Fibroblast of skin of left quadriceps (primary cell): ENCODE measurements at places on chromosomes 4 and X.

- no peak for DNase-seq
Measured at GRCh38 chr4:141142423-141142822, 9.2 kb upstream of the RNF150 start.

DNA sequence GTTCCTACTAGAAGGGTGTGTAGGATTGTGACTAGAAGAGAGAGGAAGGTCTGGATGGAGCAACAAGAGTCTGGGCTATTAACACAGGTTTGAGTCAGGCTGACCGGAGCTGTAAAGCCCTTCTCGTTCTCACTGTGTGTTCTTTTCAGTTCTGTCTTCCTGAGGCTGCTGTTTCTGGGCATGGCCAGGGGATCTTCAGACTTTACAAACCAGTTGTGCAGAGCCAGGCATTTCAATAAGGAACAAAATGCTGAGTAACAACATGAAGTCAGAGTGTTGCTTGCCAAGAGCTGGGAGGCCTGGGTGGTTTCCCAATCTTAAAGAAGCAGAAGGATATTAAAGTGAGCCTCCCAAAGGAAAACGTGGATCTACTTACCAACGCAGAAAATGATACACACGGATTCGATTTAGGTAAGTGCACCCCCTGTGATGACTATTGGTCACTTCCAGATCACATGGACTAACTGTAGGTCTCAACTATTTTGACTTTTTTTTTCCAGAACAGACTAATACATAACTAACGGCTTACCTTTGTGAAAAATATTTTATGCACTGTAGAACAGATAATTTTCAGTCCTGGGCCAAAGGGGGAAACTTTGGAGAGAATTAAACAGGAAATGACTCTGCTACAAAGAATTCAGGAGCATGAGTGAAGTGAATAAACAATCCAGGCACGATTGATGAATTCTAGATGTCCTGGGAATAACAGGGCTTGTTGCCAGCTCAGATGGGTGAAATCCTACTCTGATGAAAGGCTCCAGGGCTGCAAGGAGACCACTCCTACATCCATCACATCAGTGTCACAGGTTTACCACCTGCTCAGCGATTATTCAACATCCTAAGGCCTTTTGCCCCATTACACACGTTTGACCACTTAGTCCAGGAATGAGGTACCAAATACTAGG, 94.5 kb downstream of the ANXA3 start:
- peak; percentile 95 for DNase-seq

DNA sequence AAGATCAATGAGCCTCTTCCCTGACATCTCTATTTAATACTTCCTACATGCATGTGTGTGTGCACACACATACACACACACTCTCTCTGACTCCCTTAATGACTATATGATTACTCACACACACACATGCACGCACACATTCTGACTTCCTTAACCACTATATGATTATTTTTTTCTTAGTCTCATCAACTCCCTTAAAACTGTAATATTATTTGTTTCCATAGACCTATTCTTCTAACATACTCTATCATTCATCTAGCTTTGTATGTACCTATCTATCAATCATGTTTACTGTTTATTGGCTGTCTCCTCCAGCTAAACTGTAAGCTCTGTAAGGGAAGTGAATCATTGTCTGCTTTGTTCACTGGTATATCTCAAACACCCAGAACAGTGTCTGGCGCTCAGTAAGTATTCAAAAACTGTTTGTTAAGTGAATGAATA, 236.6 kb downstream of the RASL11B start:
- DNase-seq, result peak; percentile 67

DNA sequence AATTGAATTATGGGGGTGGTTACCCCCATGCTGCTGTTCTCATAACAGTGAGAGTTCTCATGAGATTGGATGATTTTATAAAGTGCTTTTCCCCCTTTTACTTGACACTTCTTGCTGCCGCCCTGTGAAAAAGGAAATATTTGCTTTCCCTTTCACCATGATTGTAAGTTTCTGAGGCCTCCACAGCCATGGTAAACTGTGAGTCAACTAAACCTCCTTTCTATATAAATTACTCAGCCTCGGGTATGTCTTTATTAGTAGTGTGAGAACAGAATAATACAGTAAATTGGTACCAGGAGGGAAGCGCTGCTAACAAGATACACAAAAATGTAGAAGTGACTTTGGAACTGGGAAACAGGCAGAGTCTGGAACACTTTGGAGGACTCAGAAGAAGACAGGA, 1070.8 kb downstream of the FAM133A start:
- DNase-seq, result no peak

DNA sequence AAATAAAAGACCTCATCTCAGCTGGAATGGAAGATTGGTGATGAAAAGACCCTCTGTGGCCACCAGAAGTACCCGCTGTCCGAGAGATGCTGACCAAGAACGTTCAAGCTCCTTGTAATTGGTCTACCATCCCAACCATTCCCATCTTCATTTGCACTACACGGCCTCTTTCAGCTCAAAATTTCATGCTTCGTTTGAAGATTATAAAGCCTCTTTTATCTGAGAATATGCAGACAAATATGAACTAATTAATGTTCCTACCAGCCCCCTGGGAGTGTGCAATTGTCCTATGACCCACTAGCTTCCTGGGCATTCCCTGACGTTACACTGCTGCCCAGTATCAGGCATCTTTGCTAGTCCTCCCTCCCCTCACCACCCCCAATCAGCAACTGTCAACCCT, 583.7 kb downstream of the MID1IP1 start:
- no peak for DNase-seq

GRCh38 chrX:23726191-23726590, 16.9 kb downstream of the ACOT9 start:
- DNase-seq, result no peak

DNA sequence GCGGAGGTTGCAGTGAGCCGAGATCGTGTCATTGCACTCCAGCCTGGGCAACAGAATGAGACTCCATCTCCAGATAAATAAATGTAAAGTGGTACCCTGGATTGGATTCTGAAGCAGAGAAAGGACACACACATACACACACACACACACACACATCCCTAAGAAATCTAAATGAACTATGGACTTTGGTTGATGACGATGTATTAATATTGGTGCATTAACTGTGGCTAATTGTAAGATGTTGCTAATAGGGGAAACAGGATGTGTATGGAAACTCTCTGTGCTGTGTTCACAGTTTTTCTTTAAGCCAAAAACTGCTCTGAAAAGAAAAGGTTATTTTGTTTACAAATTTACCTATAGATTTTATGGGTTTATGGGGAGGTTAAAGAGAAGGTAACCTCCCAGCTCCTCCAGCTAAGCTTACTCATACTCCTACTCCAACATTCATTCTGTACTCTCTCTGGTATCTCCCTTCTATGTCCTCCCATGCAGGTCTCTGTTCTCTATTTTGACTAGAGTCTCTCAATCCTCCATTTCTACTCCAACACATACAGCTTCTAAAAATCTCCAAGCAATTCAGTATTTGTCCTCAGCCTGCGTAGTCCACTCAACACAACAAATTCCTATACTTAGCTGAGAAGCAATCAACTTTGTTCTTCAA, 46.5 kb upstream of the RELL1 start:
- no peak for DNase-seq

- no peak for DNase-seq
Measured at GRCh38 chr4:74330295-74330750, 22.1 kb downstream of the EPGN start.

- no peak for DNase-seq
Measured at GRCh38 chr4:140635606-140636005, 66.8 kb upstream of the UCP1 start.

DNA sequence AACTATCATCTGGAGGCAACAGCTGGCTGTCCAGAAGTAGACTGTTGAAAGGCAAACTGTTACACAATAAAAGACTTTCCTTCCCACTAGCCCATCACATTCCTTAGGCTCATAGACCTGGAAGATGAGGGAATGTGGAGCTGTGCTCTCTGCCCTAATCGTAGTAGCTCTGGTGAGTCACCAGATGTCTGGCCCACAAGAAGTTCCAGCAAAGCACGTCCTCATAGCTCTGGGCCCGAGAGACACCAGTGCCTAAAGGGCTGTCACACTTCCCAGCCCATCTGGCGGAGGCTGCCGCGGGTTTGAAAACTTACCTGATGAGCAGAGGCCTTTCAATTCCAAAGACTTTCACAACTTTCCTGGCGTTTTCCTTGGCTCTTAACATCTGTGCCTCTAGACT, 81.7 kb upstream of the STOX2 start:
- DNase-seq, result peak; percentile 48

DNA sequence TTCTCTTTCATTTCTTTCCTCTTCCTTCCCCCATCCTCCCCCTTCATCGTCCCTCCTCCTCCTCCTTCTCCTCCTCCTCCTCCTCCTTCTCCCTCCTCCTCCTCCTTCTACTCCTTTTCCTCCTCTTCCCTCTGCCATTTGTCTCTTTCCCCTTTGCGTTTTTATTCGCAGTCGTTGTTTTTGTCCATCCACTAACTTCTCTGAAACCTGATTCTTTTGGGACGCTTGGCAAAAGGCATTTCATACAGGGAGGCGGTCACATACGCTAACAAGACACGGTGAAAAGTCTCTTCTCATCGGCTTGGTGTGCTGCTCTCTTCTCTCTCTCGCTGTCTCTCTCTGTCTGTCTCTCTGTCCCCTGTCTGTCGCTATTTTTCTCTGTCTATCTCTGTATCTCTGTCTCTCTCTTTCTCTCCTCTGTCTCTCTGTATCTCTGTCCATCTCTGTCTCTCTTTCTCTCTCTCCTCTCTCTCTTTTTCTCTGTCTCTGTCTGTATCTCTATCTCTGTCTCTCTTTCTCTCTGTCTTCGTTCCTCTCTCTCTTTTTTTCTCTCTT, 5.4 kb upstream of the SHOX start:
- no peak for DNase-seq

DNA sequence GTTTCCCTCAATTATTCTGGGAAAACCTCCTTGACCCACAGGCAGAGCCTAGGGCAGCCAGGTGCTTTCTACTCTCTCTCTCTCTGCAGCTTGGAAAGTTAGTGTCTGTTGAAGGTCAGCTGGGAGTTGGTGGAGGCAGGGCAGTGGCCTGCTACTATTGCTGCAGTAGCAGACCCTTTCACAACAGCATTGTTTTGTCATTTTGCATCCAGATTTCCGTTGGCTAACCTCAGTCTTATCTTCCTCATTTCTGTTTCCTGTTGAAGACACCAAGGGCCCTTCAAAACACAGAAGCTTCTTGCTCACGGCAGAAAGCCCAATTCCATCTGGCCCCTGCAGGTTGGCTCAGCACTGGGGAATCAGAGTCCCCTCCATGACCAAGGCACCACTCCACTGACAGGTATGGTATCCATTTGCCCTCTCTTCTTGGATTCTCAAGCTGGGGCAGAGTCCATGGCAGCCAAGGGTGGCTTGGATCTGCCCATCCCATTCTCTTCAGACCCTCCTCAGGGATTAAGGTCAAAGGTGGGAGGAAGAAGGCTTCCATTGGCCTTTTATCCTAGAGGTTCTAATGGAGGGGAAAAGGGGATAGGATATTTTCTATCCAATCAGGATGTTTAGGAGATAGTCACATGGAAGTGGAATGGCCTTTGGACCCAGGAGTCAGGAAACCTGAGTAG, 24.6 kb downstream of the VSIG4 start:
- no peak for DNase-seq

GRCh38 chrX:11103751-11104150, 7.4 kb upstream of the HCCS start:
- DNase-seq, result no peak

DNA sequence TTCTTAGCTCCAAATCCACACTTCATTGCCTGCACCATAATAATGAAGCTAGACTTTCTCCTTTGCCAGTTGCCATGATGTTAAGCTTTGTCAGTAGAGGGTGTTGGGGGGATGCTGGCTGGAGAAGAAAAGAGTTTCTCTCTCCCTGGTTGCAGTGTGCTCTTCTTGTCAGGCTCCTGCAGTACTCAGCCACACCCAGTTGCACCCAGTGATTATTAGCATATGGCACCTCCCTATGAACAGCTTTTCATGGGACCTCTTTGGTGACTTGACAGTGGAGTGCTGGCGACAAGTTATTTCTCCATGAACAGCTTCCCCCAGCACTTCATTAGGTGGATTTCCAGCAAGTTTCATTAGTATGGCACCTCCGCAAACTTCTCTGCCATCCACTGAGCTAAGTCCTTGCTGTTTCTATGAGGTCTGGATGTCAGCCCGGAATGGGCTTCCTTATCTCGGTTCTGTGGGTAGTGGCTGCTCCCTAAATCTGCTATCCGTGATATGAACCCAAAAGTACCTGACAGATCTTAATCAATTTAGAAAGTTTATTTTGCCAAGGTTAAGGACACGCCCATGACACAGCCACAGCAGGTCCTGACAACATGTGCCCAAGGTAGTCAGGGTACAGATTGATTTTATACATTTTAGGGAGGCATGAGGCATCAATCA, 18.8 kb upstream of the OTUD4 start:
- no peak for DNase-seq

GRCh38 chr4:118811832-118812231, 24.1 kb downstream of the SEC24D start:
- DNase-seq, result no peak

GRCh38 chr4:100149190-100149589, 41.1 kb downstream of the DDIT4L start:
- DNase-seq, result no peak

- peak; percentile 76 for DNase-seq
Measured at GRCh38 chrX:132837126-132837525, 121.3 kb downstream of the HS6ST2 start.

- DNase-seq, result no peak
Measured at GRCh38 chr4:26613237-26613636, 29.4 kb downstream of the TBC1D19 start.

- DNase-seq, result no peak
Measured at GRCh38 chr4:71526637-71527406, 188.0 kb downstream of the SLC4A4 start.

- DNase-seq, result no peak
Measured at GRCh38 chr4:38621028-38621684, 42.8 kb upstream of the KLF3 start.

DNA sequence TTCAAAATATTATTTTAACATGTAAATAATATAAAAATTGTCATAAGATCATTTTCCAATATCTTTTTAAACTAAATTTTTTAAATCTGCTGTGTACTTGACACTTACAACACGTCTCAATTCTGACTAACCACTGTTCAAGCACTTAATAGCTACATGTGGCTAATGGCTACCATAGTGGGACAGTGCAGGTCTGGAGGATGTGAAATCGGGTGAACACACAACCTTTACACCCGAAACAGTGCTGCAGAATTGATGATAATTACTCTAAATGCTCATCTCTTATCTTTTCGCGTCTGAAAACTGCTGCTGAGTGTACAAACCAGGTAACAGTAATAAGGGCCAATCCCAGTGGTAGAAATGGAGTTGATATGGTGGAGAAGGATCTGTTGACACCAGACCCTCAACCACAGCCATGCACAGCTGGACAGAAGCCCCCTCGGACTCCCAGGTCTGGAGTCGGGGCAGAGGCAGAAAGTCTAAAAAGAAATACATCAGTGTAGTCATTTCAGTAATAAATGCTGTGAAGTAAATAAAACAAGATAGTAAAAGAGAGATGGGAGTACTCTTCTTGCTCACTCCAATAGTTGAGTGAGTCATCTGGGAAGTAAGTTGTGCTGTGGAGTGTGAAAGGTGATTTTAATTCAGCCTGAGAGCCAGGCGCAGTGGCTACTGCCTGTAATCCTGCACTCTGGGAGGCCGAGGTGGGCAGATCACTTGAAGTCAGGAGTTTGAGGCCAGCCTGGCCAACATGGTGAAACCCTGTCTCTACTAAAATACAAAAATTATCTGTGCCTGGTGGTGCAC, 150.0 kb downstream of the CBR4 start:
- no peak for DNase-seq

- no peak for DNase-seq
Measured at GRCh38 chr4:107894138-107894603, 37.2 kb upstream of the CYP2U1 start.
